ENCODE measurements at places on chromosomes 1 and 21. TPM values are rescaled to one million over a fixed set of nuclear protein-coding genes. Genes with fewer than 3 reads are reported as not detected.

- no peak overlapping the region for H3K4me3 ChIP-seq
- no peak for DNase-seq
- H3K36me3 ChIP-seq, result no peaks in the 10 kb centered on the region
- H3K4me1 ChIP-seq, result peaks cover 4% of the 10 kb centered on the region
Measured at GRCh38 chr1:35884934-35885333, 1.9 kb downstream of the AGO1 start.

S100A7 gene
- total RNA-seq, result not detected

- no peak within 1 kb of the TSS for H3K27ac ChIP-seq
- peak; percentile 64 for DNase-seq
- peak within 1 kb of the TSS; percentile 48 for H3K4me3 ChIP-seq
- no peaks in the 10 kb centered on the region for H3K36me3 ChIP-seq
Measured at GRCh38 chr1:162069334-162070093, at the start of gene NOS1AP. Gene NOS1AP (plus strand): TSS chr1:162069691. CDS start chr1:162070178, 487 bp downstream.

DNA sequence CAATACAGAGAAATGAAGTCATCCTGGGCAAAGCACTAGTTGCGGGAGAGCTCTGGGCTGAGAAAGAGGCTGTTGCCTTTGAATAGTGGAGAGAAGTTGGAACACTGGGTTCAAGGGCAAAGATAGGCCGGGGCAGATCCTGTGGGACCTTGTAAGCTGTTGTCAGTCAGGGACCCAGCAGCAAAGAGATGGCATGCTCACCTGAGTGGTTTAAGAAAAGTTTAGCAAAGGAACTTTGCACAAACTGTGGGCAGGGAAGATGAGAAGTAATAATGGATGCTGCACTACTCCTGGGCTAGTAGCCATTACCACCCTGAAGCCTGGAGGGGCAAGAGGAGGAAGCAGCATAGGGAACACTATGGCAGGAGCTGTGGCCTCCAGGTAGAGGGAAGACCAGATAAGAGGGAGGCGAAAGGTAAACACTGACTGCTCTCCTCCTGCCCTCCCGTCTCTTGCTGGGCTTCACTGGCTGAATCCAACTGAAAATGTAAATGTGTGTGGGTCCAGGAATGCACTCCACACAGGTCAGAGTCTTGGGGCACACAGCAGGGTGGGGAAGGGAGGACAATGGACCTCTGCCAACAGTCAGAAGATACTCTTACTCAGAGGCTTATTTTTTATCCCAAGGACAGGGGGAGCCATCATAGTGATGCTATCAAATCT, 129.2 kb downstream of the PLPP3 start:
- DNase-seq, result no peak
- H3K4me1 ChIP-seq, result peaks cover 10% of the 10 kb centered on the region
- no peak overlapping the region for H3K27ac ChIP-seq

DNA sequence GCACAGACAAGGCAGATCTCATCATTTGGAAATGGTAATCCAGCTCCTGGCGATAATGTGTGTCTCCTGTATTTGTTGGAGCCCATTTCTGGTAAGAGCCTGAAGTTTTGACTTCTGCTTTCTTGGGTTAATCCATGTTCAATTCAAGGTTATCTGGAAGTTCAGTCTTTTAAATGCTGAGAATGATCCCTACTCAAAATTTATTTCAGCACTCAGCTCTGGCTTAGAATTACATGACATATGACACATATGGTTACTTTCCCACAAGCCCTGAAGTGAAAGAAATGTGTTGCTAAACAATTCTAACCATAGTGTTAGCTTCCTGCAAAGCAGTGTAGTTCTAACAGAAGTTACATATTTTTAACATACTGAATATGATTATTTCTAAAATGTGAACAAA, 2.7 kb downstream of the PTGFR start:
- no peak for DNase-seq
- no peaks in the 10 kb centered on the region for H3K36me3 ChIP-seq
- H3K4me3 ChIP-seq, result peak overlapping the region; percentile 4

- no peak overlapping the region for H3K4me3 ChIP-seq
- H3K27ac ChIP-seq, result no peak overlapping the region
- no peaks in the 10 kb centered on the region for H3K4me1 ChIP-seq
- H3K36me3 ChIP-seq, result no peaks in the 10 kb centered on the region
- no peak for DNase-seq
Measured at GRCh38 chr1:247576514-247576913, 11.6 kb upstream of the OR2G2 start.

- H3K36me3 ChIP-seq, result no peaks in the 10 kb centered on the region
- DNase-seq, result no peak
- no peaks in the 10 kb centered on the region for H3K27me3 ChIP-seq
- H3K4me3 ChIP-seq, result peak overlapping the region; percentile 57
- peak overlapping the region; percentile 93 for H3K27ac ChIP-seq
Measured at GRCh38 chr1:100036718-100037655, 67.2 kb downstream of the SLC35A3 start.

LRRC38 gene
- not detected for total RNA-seq

- H3K4me3 ChIP-seq, result no peak overlapping the region
- H3K27me3 ChIP-seq, result no peaks in the 10 kb centered on the region
Measured at GRCh38 chr1:164783778-164784555, 225.0 kb downstream of the PBX1 start.

OR2G2 gene
- not detected for total RNA-seq

ZNF593 gene
- 17.8 TPM for total RNA-seq

- H3K36me3 ChIP-seq, result no peaks in the 10 kb centered on the region
- DNase-seq, result no peak
- H3K4me1 ChIP-seq, result no peaks in the 10 kb centered on the region
- no peak overlapping the region for H3K4me3 ChIP-seq
- H3K27me3 ChIP-seq, result no peaks in the 10 kb centered on the region
Measured at GRCh38 chr1:76227621-76228020, 153.1 kb downstream of the ST6GALNAC3 start.

- H3K27me3 ChIP-seq, result no peaks in the 10 kb centered on the region
- peak overlapping the region; percentile 93 for H3K27ac ChIP-seq
- peak overlapping the region; percentile 39 for H3K4me3 ChIP-seq
- H3K4me1 ChIP-seq, result peaks cover 36% of the 10 kb centered on the region
- peak; percentile 83 for DNase-seq
Measured at GRCh38 chr1:27527890-27528817, 38.2 kb upstream of the WASF2 start.

DNA sequence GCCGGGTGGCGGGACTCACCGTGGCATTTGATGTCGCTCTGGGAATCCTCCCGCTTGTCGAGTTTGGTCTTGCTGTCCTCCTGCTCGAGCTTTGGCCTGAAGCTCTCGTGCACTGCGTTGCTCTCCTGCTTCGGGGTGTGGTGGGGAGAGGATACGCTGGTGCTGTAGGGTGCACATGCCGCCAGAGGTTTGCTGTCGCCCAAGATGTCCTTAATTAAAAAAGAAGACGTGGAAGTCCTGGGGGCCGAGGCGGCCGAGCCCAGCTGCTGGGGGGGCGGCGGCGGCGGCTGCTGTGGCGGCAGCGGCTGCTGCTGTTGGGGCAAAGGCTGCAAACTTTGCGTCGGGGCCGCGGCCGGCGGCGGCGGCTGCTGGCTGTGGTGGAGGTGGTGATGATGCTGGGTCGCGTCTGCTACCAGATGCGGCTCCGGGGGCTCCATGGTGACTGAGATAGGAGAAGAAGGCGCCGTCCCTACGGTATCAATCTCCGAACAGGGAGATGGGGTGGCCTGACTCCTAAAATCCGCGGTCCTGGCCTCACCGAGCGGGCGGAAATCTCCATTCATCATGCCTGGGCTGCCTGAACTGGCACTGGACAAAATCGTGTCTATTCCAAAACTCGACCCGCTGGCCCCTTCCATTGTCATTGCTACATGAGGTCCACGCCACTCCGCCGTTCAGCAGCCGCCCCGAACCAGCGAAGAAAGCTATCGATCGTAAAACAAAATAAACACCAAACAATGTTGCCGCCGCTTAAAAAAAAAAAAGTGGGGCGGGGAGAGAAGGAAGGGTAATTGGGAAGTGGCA, at the start of gene BARHL2:
Gene BARHL2, minus strand, starts transcription at position 751 of the 804 bp plus-strand sequence. Its CDS starts 107 bp downstream, at position 644.
- DNase-seq, result no peak
- no peaks in the 10 kb centered on the region for H3K36me3 ChIP-seq
- peaks cover 2% of the 10 kb centered on the region for H3K4me1 ChIP-seq
- no peak within 1 kb of the TSS for H3K27ac ChIP-seq
- peak within 1 kb of the TSS; percentile 17 for H3K4me3 ChIP-seq
- H3K27me3 ChIP-seq, result no peaks in the 10 kb centered on the region

- no peak overlapping the region for H3K4me3 ChIP-seq
- no peaks in the 10 kb centered on the region for H3K4me1 ChIP-seq
- no peaks in the 10 kb centered on the region for H3K27me3 ChIP-seq
- no peaks in the 10 kb centered on the region for H3K36me3 ChIP-seq
- H3K27ac ChIP-seq, result no peak overlapping the region
Measured at GRCh38 chr1:18881642-18882431, 20.5 kb downstream of the ALDH4A1 start.

DNA sequence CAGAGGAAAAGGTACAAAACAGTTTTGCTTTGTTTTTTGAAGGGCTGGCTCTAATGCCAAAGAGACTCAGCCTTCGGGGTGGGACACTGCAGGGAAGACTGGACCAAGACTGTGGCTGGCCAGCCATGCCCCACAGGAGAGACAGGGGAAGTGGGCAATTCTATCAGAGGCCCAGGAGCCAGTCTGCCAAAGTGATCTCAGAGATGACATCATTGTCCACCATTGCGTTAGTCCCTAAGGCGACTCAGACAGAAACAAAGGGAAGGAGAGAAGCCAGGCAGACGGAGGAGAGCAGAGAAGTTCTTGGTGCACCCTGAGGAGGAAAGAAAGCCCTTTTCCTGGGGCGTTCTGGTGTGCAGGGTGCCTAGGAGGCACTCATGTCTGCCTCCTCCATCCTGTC, 26.4 kb downstream of the OPTC start:
- no peak overlapping the region for H3K4me3 ChIP-seq
- peaks cover 10% of the 10 kb centered on the region for H3K4me1 ChIP-seq
- no peaks in the 10 kb centered on the region for H3K27me3 ChIP-seq
- DNase-seq, result no peak
- H3K27ac ChIP-seq, result no peak overlapping the region

TBX15 gene
- 0.10 TPM for total RNA-seq

SLAMF7 gene
- 0.97 TPM for total RNA-seq

DNA sequence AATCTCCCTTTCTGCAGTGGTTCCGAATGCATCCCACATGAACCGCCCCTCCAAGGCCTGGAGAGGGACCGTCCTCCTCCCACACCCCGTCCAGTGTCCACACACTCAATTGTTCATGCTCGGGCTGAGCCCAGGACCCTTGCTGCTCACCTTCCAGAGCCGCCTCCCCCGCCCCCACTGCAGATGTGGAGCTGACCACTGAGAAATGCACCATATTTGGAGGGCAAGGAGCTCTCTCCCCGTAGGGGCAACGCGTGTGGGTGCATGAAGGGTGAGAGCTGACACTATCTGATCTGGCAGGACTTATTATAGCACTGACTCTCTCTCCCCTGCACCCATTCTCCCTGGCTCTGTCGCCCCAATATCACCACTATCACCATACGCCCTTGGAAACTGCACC, 4.0 kb upstream of the S100A3 start:
- H3K4me1 ChIP-seq, result peaks cover 22% of the 10 kb centered on the region
- H3K27ac ChIP-seq, result no peak overlapping the region
- no peaks in the 10 kb centered on the region for H3K27me3 ChIP-seq
- no peaks in the 10 kb centered on the region for H3K36me3 ChIP-seq
- peak; percentile 20 for DNase-seq

- DNase-seq, result no peak
- no peak overlapping the region for H3K4me3 ChIP-seq
- H3K27me3 ChIP-seq, result no peaks in the 10 kb centered on the region
Measured at GRCh38 chr1:28893403-28894102, 20.8 kb upstream of the EPB41 start.

- peak; percentile 72 for DNase-seq
- peaks cover 13% of the 10 kb centered on the region for H3K4me1 ChIP-seq
- H3K27me3 ChIP-seq, result no peaks in the 10 kb centered on the region
- H3K36me3 ChIP-seq, result no peaks in the 10 kb centered on the region
- H3K27ac ChIP-seq, result no peak overlapping the region
Measured at GRCh38 chr1:209743145-209743482, 12.7 kb upstream of the TRAF3IP3 start.

DNA sequence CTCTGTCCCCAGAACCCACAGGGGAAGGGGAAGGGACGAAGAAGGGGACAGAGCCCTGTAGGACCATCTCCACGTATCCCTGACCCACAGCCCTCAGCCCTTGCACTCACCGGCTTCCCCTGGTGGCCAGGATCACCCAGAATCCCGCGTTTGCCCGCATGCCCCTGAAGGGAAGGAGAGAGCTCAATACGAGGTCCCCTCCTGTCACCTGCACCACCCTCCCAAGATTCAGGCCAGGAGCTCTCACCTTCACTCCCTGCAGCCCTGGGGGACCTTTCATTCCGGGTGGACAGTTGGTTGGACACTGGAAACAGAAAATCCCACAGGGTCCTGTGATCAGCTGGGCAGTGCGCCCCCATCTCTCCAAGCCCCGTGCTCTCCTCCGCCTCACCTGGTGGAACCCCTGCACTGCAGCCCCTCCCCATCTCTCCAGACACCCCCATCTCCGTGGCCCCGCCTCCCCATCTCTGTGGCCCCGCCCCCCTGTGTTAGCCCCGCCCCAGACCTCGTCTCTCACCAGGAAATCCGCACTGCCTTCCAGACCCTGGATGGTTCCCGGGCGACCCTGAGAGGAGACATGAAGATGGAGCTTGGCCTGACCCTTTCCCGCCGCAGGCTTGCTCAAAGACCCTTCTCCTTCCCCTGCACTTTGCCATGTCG, 6.0 kb downstream of the COL9A2 start:
- no peak overlapping the region for H3K27ac ChIP-seq
- H3K4me3 ChIP-seq, result no peak overlapping the region
- no peaks in the 10 kb centered on the region for H3K27me3 ChIP-seq

KIAA0040 gene
- total RNA-seq, result 18.5 TPM

- H3K4me3 ChIP-seq, result no peak overlapping the region
- no peak overlapping the region for H3K27ac ChIP-seq
- no peaks in the 10 kb centered on the region for H3K4me1 ChIP-seq
- H3K27me3 ChIP-seq, result no peaks in the 10 kb centered on the region
Measured at GRCh38 chr1:58502519-58502918, 44.0 kb downstream of the OMA1 start.

GRCh38 chr1:7808253-7808844, 24.3 kb downstream of the PER3 start:
- DNase-seq, result no peak
- H3K27me3 ChIP-seq, result no peaks in the 10 kb centered on the region
- no peaks in the 10 kb centered on the region for H3K4me1 ChIP-seq
- H3K36me3 ChIP-seq, result no peaks in the 10 kb centered on the region
- H3K4me3 ChIP-seq, result no peak overlapping the region

DNA sequence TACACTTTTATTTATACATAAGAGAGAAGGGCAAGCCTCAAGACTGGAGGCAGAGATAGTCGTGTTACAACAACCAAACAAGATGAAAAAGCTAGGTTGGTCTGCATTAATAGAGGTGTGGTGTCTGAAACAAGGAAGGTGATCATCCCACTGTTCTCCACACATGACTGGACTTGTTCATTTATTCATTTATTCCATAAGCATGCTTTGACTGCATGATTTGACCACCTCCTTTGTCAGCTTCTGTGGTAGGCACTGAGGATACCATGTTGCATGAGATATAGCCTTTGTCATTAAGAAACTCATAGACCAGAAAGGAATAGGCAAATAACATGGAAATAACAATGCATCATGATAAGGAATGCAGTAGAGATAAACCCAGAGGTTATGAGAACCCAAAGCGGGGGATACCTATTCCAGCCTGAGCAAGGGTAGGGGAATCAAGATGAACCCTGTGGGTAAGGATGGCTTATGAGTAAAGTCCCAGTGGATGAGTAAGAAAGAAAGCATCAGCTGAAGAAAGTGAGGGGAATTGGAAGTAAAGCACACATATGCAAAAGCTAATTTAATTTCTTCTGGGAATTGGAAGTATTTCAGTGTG, 173.7 kb upstream of the FGGY start:
- no peak overlapping the region for H3K4me3 ChIP-seq
- H3K27ac ChIP-seq, result no peak overlapping the region
- H3K4me1 ChIP-seq, result no peaks in the 10 kb centered on the region
- H3K36me3 ChIP-seq, result no peaks in the 10 kb centered on the region

TCP10L gene
- 2.4 TPM for total RNA-seq

All from ovary (tissue), 10 donors.